ENCODE measurements at places on chromosomes 12 and 14. TPM values are rescaled to one million over a fixed set of nuclear protein-coding genes. Genes with fewer than 3 reads are reported as not detected.

- DNase-seq, result no peak
Measured at GRCh38 chr14:53842938-53843337, 113.7 kb downstream of the BMP4 start.

GRCh38 chr12:65511912-65512311, 233.4 kb downstream of the MSRB3 start:
- DNase-seq, result no peak

GRCh38 chr12:12720052-12720451, 2.9 kb downstream of the CDKN1B start:
- no peak for DNase-seq

GRCh38 chr14:92785667-92786426, 8.3 kb upstream of the GOLGA5 start:
- no peak for DNase-seq

GRCh38 chr14:99889268-99889667, 96.1 kb downstream of the EML1 start:
- DNase-seq, result no peak

- DNase-seq, result no peak
Measured at GRCh38 chr14:72742838-72743195, 151.1 kb downstream of the DPF3 start.

DNA sequence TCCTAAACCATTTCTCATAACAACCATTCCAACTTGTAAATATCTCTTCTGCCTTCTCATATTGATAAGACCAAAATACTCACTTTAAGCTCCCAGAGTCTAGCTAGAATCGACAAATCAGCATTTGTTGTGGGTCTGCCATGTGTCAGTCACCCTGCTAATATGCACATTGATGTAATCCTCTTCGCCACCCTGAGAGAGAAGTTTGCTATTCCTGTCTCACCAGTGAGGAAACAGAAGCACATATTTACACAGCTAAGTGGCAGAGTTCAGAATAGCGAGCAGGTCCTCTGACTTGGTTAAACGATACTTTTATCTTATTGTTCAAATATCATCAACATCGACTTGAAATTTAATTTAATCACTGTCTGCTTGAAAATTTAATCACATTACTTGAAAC, 142.1 kb downstream of the ANO4 start:
- no peak for DNase-seq

CDKN3 gene
- 6.4 TPM for polyA plus RNA-seq

CIROP gene
- polyA plus RNA-seq, result not detected

IFT43 gene
- 24.4 TPM for polyA plus RNA-seq

AKAP6 gene
- polyA plus RNA-seq, result not detected

SOX5 gene
- not detected for polyA plus RNA-seq

All from immature natural killer cell (primary cell).